ENCODE measurements at places on chromosomes 6 and 20.

DNA sequence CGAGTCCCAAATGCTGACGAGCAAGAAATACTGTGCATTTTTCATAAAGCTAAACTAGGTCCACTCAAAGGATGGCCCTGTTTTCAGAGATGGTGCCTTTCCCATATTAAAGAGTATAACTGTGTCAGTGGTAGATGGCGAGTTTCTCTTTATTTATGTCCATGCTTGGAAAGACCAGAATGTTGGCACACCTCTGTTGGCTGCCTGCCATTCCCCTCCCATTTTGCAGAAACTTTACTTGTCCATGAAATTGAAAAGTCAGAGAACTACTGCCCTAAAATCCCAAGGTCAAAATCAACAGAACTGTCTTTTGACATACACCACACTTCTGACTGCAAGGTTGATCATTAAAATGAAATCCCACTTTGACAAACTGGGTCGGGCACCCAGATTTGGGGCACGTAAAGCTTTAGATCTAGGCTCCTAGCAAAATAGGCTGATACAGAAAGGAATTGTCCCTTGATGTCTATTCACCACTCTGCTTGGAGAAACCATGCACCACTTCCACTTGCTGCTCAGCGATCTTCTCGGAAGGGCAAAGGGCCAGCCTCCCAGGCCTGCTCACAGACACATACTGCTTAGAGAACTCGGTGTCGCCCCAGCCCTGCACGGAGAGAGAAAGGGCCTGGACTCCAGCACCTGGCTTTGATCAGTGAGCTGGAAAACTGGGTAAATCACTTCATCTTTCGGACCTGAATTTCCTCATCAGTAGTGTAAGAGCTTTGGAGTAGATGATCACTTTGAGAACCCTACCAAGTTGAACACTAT, 130.0 kb downstream of the AGPAT4 start:
- DNase-seq = no peak

- DNase-seq = no peak
Observed at GRCh38 chr6:153167907-153168306, 36.8 kb upstream of the RGS17 start.

DNA sequence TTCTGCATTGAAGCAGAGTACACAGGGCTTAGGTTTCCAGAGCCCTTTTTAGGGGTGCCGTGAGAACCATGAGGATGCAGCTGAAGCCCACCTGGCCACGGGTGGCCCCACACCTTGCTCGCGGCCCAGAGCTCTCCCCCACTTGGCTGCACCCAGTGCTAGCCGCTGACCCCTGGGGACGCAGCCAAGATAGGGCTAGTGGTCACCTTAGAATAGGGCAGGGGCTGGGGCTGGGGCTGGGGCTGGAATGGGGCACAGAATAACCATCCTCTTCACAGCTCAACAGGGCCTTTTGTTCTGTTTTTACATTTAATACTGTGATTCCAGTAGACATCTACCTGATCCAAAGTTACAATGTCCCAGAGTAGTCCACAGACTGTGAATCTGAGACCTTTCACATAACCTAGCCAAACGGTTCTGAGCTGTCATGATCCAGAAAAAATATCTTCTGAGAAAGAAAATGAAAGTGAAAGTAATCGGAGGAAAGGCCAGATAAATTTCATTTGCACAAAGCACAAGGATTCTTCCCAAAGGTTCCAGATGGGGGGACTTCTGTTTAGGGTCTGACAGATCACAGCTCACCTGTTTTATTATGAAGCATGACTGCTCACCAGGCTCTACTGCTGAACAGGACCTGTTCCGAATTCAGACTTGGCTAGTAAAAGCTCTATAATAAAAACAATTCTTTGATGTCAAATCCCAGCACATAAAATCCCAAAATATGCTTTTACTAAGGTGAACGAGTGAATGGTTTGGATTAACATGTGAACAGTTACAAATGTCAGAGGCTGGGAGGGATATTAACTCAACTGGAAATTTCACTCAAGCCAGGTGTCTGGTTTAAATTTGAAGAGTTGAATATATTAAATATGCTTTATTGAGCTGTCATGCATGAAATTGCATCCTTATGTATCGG, 401.9 kb downstream of the THBS2 start:
- no peak for DNase-seq

- no peak for DNase-seq
Observed at GRCh38 chr6:22098601-22099031, 198.2 kb downstream of the PRL start.

GRCh38 chr6:157974967-157975366, 6.7 kb upstream of the SYNJ2 start:
- no peak for DNase-seq

GRCh38 chr6:36643977-36644376, 34.5 kb upstream of the CDKN1A start:
- DNase-seq = no peak

DNA sequence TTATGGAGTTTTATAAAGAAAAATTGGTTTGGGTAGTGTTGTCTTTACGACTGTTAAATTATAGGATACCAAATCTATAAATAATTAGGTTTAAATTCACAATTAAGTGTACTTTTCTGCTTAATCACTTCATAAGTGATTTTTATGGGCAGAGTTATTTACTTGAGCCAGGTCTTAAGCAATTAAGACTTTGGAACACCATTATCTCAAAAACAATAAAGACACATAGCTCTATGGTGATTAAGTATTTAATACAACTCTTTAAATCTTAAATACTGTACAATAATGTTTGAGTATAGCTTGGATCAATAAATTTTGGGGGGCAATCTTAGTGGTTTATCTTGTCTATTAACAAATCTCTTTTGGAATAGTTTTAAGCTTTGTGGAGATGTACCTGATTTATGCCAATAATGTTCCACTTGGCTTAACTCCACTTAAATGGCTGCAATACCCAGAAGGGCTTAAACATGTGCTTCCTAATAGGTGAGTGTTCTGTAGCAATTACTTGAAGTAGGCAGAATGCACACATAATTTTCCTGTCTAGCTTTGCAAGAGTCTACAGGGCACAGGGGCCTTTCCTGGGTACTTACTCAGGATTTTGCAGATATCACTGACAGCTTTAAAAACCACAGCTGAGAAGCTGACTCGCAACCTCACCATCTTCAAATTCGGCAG, 7.5 kb downstream of the FERMT1 start:
- no peak for DNase-seq

DNA sequence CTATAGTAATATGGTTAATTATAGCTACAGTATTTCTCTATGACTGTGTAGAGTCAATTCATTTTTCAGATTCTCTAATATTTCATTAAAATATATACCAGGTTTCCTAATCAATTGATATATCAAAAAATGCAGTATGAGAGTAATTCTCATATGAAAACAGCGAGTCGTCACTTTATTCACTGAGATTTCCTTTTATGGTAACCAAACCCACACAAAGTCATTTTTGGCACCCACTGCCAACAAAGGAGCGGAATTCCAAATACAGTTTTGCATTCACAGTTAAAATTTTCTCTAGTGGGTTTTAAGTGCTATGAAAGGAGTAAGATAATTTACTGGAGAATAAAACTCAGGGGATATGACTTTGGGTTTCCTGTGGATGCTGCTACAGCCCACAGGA, 163.8 kb downstream of the HIVEP2 start:
- no peak for DNase-seq

DNA sequence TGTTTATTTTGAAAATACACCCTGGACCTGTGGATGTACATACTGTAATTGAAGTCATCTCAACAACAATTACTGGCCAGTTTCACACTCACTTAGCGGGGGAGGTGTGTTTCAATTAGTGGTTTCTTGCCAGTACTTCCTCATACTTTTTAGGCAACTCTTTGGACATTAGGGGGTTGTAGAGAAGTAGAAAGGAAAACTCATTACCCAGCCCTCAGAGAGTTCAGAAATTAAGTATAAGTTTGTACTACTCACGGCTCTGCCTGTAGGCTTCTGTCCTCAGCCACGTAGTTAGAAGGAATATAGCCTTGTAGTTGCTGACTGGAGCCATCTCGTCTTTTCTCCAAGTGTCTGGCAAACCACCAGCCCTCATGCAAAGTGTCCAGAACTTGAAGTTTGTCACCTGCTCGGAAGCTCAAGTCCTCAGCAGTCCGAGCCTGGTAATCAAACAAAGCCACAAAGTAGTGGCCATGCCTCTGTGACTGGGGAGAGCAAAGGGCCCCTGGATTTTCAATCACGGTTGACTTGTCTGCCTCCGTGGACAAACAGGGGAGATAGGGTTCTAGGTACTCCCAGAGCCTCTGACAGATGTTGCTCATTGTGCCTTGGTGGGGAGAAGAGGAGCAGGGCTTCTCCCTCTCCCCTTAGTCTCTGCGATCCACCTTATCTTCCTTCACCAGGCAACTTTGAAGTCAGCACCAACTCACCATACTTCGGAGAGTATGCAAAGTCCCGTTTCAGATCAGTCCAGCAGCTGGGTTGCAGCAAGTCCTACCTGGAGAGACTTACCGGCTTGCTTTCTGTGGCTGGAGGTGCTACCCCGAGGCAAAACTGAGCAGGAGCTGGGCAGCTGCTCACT, 749 bp downstream of the FRK start:
- no peak for DNase-seq

DNA sequence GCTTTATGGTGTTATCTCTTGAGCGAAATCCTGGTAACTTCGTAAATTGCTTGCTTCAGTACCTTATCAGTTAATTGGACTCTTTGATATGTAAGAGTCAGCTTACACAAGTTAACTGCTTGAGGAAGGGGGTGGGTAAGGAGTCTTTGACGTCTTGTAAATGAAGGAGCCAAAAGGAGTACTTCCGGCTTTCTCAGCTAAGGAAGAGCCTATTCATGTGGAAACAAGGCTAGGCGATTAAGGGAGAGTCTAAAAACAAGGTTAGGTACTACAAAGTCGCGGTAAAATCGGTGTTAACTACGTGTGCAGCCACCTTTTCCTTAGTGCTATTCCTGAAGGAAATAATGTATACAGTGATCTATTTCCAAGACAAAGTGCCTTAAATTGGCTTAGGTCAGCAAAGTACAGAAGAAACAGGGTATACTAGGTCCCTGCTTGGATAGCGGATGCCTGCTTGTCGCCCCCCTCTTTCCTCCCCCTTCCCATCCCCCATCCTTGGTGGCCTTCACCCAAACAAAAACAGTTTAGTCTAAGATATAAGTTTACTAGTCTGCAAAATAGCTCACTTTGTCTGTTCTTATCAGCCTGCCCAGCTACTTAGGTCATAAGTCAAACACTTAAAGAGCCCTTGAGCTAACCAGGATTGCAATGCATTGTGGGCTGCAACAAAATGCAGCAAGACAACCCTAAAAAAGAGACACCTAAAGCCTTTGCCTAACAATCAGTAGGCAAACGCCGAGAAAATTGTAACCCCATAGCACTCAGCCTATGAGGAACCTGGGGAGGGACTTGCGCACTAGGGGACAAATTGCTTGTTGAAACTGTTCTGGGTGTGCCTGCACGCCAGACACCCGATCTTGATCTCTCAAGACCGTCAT, 147.3 kb downstream of the TRIM27 start:
- no peak for DNase-seq

- DNase-seq = no peak
Observed at GRCh38 chr6:87378947-87379346, 28.8 kb upstream of the CFAP206 start.

GRCh38 chr6:76633259-76633658, 560.8 kb upstream of the IMPG1 start:
- DNase-seq = no peak

DNA sequence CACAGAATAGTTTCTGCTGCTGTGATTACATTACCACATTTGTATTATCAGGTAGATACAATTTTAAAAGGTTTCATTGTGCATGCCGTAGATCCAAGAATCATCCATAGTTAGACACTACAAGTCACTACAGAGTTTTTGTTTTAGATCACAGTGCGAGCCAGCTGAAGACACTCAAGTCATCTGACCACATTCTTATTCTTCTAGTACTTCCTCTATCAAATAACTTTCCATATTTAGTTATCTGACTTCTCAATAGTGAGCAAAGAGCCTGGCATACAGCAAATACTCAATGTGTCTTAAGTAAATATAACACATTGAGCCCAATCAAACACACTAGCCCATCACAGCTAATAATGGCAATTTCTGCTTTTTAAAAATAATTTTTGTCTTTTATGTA, 195.4 kb downstream of the ASCC3 start:
- DNase-seq = no peak

DNA sequence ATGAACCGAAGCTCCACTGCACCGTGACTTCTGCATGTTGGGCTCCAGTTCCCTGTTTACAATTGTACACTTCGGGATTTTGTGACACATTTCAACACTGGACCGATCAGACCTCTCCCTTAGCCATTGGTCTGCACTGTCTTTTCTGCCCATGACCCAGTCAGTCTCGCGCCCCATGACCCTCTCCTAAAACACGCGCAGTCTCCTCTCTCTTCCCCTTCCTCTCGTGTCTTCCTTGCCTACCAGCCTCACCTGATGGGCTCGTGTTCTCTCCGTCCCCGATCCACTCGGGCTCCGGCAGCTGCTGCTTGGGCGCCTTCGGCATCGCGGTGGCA, 535 bp upstream of the ABCF1 start:
- no peak for DNase-seq

GRCh38 chr20:19176470-19177052, 35.9 kb upstream of the SLC24A3 start:
- DNase-seq = no peak

DNA sequence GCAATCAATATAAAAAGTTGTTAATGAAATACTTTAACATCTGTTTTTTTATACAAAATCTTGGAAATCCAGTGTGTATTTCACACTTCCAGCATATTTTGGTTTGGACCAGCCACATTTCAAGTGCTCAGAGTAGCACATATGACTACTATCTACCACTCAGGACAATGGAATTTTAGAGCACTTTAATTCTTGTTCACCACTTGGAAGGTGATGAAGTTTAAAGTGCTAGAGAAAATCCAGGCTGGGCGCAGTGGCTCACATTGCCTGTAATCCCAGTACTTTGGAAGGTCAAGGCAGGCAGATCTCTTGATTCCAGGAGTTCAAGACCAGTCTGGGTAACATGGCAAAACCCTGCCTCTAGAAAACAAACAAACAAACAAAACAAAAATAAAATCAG, 6.1 kb upstream of the SLC35B3 start:
- no peak for DNase-seq

GRCh38 chr6:89602166-89602565, 36.4 kb downstream of the LYRM2 start:
- DNase-seq = no peak

DNA sequence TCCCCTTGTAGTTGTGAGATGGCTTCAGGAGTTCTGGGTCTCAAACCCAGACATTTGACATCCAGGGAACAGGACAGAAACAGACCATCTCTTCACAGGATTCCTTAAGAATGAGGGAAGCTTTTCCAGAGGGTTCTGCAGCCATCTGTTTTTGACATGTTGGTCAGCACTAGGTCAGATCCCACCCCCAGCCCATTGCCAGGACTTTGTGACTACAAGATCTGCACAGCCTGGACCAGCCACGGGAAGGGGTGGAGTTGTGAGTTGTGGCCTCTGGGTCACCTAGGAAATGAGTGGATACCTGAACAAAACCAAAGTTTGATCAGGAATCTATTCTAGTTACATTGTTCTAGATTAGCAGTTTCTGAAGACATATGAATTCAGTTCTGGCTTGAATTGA, 39.2 kb upstream of the SSTR4 start:
- DNase-seq = no peak

All from hippocampal formation (tissue), 2 donors.